Activated CD4-positive, alpha-beta T cell treated with anti-CD3 and anti-CD28 coated beads, Interleukin-2, amount 50 U/mL, for 24 hours (primary cell): ENCODE measurements at places on chromosomes 7 and 10.

- DNase-seq, result no peak
Measured at GRCh38 chr7:96100737-96101136, 221.2 kb downstream of the SLC25A13 start.

GRCh38 chr10:103506061-103506460, 12.6 kb downstream of the NEURL1 start:
- DNase-seq, result no peak

GRCh38 chr10:78420946-78421735, 387.5 kb downstream of the RPS24 start:
- DNase-seq, result no peak

DNA sequence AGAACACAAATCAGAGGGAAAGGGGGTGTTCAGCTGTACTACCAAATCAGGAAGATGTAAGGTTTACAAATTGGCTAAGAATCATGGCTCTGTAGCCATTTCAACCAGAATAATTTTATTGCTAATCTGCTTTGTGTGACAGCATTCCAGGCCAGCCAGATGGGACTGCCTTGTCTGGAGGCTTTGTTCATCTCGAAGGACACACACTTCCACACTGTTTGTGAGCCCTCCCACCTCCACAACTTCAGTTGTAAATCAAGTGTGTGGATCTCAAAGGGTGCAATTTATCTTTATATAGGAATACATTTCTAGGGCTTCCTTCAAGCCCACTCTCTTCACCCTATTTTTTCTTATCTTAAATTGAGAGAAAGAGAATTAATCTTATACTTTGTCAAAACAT, 6.9 kb upstream of the OIT3 start:
- no peak for DNase-seq

GRCh38 chr10:58785354-58785753, 272.7 kb downstream of the BICC1 start:
- no peak for DNase-seq

DNA sequence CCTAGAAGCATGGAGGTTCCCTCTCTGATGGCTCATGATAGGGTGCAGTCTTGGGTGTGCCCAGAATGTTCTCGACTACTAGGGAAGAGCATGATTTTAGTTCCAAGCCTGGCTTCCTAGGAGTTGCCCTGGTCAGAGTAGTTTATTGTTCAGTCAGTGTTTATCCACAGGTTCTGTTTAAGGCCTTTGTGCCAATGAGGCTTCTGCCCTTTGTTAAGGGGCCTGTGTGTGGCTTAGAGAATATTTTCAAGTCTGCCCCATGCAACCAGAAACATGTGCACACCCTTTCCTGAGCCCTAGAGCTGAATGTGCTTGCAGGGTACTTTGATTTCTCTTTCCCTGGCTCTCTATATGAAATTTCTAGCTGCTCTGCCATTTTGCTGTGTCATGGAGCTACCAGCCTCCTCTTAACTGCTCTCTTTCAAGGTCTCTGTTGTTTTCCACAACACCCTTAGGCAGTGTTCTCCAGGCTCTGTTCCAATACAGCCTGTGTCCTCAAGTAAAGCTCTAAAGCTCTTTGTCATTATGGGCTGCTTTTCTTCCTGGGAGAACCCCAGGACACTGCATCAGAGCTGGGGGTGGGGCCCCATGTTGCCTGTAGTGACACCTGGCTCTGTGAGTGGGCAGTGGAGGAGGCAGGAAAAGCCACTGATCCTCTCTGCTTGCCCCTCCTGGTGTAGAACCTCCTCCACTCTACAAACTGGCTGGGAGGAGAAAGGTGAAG, 34.1 kb upstream of the TSPAN33 start:
- DNase-seq, result no peak

- DNase-seq, result no peak
Measured at GRCh38 chr10:43809211-43809930, 160.7 kb upstream of the ZNF32 start.

DNA sequence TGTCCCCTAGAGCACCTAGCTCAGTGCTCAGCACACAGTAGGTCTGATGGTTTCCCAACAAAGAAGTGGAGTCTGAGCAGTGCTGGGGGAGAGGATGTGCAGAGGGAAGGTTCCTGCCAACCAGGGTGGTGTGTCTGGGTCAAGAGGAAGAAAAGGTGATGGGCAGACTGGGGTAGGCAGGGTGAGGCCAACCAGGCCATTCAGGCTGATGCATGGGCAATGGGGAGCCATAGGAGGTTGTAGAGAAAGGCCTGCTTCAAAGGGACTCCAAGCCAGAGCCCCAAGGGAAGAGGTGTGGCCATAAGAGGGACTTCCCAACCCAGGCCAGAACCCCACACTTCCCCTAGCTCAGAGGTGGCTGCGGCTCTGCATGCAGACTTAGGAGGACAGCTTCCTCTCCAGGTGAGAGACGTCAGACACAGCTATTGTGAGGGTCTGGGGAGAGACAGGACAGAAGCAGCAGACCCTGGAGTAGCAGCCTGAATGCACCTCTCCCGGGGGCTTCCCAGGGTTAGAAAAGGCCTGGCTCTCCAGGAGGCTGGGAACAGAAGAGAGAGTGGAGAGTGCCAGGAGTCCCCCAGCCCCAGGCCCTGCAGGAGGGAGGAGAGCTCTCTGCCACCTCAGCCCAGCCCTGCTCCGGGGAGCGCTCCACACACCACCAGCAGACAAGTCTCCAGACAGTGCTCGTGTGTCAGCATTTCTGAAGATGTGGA, 87.4 kb upstream of the ZMIZ1 start:
- DNase-seq, result no peak

- peak; percentile 92 for DNase-seq
Measured at GRCh38 chr7:4775250-4775847, at the start of gene AP5Z1. Gene AP5Z1 (plus strand): TSS chr7:4775623. CDS start chr7:4775716, 93 bp downstream.

DNA sequence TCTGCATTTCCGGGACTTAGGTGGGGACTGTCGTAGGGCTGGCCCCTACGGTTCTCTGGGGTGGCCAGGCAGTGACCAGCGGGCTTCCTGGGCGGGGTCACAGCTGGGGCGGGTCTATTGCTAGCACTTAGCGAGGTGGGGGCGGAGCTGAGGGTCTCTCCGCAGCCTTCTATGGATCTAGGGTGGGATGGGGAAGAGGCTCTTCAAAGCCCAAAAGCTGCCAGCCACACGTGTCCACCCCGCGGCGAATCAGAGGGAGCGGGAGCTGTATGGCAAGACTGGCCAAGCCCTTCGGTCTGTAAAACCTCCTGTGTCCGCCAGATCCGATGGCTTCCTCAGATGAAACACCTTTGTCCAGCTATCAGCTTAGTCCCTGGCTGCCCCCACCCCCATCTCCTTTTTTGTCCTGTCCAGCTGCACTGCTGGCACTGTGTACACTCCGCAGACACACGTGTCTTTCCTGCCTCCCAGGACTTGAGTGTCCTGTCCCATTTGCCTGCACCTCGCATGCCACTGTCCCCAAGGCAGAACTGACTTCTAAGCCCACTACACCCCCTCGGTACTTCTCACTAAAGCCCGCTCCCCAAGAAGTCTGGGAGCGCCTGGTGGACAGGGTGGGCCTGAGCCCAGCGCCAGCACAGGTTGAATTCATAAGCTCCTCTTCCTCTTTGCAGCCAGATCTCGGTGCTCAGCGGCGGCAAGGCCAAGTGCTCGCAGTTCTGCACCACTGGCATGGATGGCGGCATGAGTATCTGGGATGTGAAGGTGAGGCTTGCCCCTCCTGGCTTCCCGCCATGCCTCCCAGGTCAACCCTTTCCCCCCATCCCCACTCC, 14.8 kb downstream of the PDAP1 start:
- DNase-seq, result no peak

GRCh38 chr7:85714951-85715350, 528.1 kb upstream of the SEMA3D start:
- no peak for DNase-seq

DNA sequence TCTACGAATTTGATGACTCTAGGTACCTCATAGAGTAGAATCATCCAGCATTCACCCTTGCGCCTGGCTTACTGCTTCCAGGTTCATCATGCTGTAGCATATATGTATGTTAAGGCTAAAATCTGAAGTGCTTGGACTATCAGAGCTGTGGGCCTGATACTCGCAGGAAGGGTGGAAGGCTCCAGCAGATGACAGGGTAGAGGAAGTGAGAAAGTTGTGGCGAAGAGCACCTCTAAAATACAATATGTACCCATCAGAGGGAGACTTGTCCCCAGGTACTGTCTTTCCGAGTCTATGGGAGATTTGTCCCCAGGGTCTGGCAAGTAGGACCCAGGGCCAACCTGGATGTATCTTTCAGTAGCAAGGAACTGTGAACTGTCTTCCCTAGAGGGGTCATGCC, 48.1 kb upstream of the PLEKHA1 start:
- DNase-seq, result no peak

- DNase-seq, result no peak
Measured at GRCh38 chr10:80552151-80552646, 14.5 kb downstream of the SH2D4B start.

DNA sequence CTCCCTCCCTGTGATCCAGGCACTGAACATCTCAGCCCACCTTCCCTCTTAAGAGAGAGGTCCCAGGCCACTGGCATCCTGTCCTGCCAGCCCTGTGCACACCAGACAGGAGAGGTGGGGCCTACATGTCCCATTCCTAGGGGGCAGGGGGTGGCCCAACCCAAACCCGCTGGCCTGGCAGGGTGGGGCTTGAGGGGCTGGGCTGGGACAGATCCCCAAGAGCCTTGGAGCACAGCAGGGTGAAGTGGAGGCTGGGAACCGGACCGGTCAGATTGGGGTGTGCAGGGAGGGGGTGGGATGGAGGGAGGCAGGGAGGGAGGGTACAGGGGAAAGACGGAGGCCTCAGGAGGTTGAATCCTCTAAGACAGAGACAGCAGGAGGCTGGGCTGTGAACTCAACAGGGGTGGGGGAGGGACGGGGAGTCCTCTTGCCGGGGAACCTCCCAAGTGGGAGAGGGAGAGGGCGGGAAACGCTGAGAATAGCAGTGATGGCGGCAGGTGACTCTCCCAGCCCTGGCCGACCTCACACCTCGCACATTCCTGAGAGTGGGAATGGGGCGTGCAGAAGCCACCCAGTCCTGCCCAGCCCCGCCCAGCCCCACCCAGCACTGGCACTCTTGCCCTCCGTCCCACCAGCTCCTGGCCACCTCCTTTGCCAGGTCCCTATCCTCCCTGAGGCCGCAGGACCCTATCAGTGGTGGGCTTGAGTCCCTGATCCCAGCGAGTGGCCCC, 6.7 kb downstream of the TSC22D4 start:
- DNase-seq, result no peak

GRCh38 chr7:131459256-131459655, 97.2 kb downstream of the PODXL start:
- DNase-seq, result no peak

DNA sequence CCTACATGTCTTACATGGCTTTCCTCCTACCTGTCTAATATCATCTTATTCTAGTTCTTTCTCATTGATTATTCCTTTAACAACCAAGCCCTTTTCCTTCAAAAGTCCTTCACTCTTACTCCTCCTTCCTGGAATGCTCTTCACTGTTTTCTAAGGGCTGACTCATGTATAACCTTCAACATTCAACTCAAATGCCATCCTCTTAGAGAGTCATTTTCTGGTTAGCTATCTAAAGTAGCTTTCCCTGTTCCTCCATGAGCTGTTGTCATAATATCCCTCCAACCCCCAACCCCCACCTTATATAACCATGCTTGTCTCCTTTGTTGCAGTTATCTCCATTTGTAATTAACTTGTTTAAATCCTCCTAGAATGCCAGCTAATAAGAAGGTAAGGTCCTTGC, 286.8 kb downstream of the ADK start:
- DNase-seq, result no peak

- no peak for DNase-seq
Measured at GRCh38 chr7:2523941-2524807, 4.6 kb downstream of the LFNG start.

DNA sequence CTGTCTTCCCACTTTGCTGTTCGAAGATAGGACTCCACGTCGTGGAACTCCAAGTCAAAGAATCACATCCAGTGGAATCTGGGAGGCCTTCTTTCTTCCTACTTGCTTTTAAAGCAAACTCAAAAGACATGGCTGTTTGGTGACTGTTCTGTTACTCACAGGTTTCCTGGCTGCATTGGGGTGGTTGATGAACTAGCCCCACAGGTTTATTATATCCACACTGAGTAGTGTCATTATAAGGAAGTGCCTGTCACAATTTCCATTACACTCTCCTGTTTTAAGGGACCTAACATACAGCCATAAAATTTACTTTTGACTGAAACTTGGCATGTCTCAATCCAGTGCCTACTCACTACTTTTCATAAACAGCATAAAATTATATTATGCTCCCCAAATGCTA, 287.3 kb upstream of the SP4 start:
- no peak for DNase-seq

- DNase-seq, result no peak
Measured at GRCh38 chr7:519484-520390, at the start of gene PDGFA. Gene PDGFA (minus strand): TSS chr7:519846. CDS start chr7:519001, 845 bp downstream.

- DNase-seq, result no peak
Measured at GRCh38 chr7:29282819-29283414, 88.3 kb downstream of the CHN2 start.

- DNase-seq, result no peak
Measured at GRCh38 chr7:18429547-18429946, 66.0 kb upstream of the HDAC9 start.

GRCh38 chr7:832167-832967, at the start of gene SUN1:
Gene SUN1 (plus strand): TSS chr7:832476. CDS start chr7:832525, 49 bp downstream.
- DNase-seq, result peak; percentile 68

- DNase-seq, result no peak
Measured at GRCh38 chr7:91435381-91436059, 171.3 kb downstream of the FZD1 start.

DNA sequence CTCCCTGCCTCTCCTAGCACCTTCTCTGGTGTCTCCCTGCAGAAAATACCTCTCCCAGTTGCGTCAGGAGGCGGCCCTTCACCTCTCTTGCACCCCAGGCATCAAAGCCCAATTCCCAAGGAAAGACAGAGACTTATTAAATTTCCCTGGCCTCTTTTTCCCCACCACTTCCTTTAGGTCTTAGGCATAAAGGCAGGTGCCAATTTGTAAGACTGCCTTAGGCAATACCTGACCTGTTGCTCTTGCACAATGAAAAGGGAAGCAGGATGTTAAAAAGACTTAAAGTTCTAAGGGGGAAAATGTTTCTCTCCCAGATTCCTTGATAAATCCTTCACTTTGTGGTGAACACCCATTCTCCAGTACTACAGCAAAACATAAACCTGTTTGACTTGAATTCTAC, 186.7 kb downstream of the SLC25A13 start:
- DNase-seq, result no peak

DNA sequence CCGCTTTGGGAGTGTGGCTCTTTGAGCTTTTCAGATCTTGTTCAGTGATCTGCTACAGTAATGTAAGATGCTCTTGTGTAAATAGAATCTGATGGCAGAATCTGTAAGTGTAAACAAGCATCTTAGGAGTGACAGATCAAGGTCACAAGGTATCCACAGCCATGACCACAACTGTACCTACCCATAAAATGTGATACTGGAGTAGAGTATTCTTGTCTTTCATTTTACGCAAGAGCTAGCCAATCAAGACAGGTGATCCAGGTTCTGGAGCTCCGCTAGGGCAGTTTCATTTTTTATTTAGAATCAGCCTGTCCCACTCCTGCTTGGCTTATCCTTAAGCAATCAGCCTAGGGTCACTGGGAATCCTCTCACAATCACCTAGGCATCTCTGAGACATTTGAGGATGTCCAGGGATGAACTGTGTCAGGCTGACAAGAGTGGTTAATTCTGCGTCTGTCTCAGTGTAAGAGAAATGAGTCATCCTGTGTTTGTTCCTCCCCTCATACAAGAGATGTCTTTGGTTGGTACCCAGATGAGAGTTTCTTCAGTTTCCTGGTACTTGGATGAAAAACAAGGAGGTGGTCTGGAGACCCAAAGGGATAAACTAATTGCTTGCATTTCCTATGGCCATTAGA, 13.6 kb downstream of the ZNF138 start:
- no peak for DNase-seq

GRCh38 chr10:3292636-3293035, 120.1 kb upstream of the PITRM1 start:
- DNase-seq, result no peak
